ENCODE measurements at places on chromosomes 7 and 10.

- no peak for DNase-seq
Observed at GRCh38 chr7:114835303-114835702, 86.6 kb upstream of the MDFIC start.

- DNase-seq, result no peak
Observed at GRCh38 chr10:90168244-90168643, 466.9 kb downstream of the KIF20B start.

DNA sequence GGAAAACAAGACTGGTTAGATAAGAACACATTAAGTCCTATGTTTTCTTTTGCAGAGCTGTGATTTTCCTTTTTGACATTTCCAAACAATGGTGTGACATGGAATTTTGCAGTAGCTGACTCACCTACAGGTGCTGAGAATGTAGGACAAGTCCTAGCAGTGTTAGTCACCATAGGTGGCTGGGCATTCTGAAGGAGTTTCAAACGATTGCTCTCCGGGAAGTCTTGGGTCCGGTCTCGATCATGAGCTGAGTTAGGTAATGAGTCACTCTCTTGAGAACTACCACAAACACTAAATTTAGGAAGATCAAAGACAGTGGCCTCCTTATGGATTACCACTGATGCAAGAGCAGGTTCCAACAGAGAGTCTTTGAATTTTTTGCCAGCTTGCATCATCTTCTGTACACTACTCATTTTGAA is 3.6 kb downstream of the FIGNL1 start:
- peak; percentile 65 for DNase-seq

DNA sequence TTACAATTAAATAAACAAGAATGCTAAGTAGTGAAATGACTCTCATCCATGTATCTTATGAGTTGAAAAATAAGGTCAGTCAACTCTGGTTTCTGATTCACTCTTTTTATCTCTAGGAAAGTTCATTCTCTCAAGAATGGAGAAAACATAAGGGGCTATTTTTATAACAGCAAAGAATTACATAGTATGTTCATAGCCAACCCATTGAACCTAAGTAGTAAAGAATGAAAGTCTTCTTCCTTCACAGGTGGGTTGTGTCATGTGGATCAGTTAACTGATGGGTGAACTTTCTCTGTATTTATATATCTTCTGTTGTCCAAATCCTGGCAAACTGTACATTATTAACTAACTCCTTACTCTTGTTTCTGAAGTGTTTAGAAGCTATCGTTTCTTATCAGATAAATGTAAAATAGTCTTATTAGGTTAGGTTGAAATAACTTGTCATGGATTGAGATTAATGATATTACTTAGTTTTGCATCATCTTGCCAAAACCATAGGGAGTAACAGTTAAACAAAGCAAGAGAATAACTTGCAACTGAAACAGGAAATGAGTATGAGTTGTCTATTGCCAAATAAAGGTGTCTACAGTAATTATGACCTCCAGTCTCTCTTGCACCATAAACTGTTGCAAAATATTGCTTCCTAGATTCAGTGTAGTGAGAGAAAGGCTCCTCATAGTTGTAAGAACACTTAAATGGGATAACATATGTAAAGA is 86.8 kb downstream of the ANKRD7 start:
- peak; percentile 88 for DNase-seq

DNA sequence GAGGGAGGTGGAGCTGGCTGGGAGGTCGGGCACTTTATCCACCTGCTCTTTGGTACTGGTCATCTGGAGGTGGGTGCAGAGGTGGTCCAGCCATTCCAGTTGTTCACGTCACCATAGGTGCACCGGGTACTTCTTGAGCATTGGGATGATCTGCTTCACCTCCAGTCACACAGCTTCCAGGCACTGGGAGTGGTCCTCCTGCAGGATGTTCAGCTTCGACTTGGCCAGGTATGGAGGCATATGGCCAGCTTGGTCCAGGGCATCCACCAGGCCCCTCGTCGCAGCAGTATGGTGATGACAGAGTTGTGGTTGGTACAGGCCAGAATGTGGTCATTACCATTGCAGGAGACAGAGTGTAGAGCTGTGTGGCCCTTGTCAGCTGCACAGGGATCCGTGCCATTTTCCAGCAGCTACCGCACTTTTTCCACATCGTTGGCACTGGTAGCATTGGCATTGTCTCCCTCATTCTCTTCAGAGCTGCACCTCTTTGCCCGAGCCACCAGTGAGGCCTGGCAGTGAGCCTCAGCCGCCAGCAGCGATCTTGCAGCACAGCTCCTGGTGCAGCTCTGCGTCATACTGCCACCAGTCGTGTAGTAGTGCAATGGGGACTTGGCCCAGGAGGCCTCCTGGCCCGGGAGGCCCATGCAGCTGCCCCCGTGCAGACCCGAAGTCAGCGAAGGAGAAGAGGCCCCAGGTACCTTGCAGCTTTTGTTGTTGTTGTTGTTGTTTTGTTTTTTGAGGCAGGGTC is 150.9 kb downstream of the ZNF22 start:
- DNase-seq, result no peak

- DNase-seq, result no peak
Observed at GRCh38 chr10:43958964-43959363, 310.3 kb upstream of the ZNF32 start.

DNA sequence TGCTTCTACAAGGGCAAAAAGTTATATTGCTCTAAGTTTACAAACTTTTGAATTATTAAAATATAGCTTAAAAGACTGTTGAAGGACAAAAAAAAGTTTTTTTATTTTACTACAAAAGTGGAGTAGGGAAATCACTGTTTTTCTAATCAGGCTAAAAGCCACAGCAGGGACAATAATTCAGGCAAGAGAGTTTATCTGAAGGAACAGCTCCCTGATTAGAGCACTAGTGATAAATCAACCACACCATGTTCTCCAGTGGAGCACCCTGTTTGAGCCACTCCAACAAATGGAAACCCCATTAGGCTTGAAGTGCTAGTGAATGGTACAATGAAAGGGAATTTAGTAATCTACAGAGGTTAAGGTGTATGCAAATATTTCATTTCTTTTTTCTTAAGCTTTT is 357.1 kb downstream of the SEMA3D start:
- no peak for DNase-seq

- DNase-seq, result peak; percentile 91
Observed at GRCh38 chr10:3774018-3774813, 10.8 kb downstream of the KLF6 start.

- DNase-seq, result no peak
Observed at GRCh38 chr10:30387646-30388243, 38.7 kb upstream of the MTPAP start.

GRCh38 chr10:61024856-61025201 is 80.8 kb upstream of the RHOBTB1 start:
- DNase-seq, result peak; percentile 43

DNA sequence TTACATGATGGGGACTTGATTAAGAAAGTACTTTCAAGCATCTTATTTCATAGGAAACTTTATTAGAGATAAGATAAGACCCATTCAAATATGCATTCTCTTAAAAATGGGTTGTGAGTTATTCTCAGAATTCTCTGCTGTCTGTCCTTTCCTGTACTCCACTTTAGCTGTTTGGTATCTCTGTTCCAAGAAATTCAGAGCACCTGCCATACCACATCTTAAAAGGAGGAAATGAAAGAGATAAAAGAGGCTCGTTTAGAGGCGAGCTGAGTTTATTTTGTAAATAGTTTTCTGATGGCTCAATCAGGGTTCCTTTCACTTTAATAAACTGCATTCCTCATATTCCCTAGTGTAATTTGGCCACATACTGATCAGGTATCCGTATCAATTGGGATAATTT is 87.2 kb downstream of the MDFIC start:
- peak; percentile 19 for DNase-seq

- peak; percentile 64 for DNase-seq
Observed at GRCh38 chr7:97126483-97127171, 9.1 kb downstream of the SDHAF3 start.

DNA sequence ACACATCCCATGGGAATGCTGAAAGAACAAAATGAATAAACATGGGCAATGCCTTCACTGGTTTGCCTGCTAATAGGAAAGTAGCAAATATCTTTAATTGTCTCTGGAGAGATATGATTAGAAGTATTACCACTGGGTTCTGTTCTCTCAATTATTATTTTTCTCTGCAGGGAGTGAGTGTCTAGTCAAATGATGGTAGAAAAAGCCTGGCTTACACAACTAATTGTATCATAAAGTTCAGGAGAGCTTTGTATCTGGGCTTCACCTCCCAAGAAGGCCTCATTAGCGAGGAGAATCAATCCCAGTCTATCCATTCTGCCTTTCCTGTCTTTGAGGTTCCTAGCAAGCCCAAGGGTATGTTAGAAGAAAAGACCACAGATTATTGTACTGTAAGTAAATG is at the start of gene OR2A14:
Gene OR2A14 (plus strand): TSS at position 301 of the 400 bp plus-strand sequence. CDS start 5,937 bp downstream, outside the sequence.
- DNase-seq, result no peak

- DNase-seq, result no peak
Observed at GRCh38 chr7:47295606-47296005, 286.3 kb downstream of the TNS3 start.

DNA sequence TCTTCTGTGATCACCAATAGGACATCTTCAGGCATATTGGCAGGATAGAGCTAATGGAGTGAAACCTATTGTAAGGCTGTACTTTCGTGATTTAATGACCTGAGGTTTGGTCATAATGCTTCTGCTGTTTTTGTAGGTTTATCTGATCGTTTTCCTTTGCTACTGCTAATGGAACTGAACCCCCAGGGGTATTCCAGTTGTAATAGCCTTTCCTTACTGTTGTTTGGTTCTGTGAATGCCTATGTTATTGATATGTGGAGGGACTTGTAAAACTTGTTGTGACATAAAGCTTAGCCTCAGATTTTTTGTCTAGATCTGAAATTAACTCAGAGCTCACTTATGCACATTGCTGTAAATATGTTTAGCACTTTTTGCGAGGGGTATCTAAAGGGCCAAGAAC is 10.9 kb upstream of the VWA2 start:
- no peak for DNase-seq

- no peak for DNase-seq
Observed at GRCh38 chr10:122255509-122256301, 15.4 kb upstream of the BTBD16 start.

- no peak for DNase-seq
Observed at GRCh38 chr10:112744181-112745096, 205.6 kb upstream of the TCF7L2 start.

DNA sequence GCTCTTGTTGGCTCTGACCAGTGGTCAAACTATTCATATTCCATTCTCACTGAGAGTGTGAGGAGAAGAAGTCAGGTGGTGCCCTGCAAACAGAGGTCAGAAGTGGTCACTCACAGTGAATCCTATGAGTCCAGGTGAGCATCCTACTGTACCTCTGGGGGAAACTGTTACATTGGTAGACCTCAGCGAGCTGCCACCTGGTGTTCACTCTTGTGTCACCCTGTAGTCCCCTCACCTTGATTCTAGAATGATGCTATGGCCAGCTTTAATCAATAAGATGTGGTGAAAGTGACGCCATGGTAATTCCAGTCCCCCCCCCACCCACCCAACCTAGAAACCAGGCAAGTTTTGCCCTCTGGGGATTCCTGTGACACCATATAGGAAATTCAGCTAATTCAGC is 1.2 kb upstream of the AMPH start:
- no peak for DNase-seq

- no peak for DNase-seq
Observed at GRCh38 chr10:109957092-109957797, 33.9 kb upstream of the XPNPEP1 start.

DNA sequence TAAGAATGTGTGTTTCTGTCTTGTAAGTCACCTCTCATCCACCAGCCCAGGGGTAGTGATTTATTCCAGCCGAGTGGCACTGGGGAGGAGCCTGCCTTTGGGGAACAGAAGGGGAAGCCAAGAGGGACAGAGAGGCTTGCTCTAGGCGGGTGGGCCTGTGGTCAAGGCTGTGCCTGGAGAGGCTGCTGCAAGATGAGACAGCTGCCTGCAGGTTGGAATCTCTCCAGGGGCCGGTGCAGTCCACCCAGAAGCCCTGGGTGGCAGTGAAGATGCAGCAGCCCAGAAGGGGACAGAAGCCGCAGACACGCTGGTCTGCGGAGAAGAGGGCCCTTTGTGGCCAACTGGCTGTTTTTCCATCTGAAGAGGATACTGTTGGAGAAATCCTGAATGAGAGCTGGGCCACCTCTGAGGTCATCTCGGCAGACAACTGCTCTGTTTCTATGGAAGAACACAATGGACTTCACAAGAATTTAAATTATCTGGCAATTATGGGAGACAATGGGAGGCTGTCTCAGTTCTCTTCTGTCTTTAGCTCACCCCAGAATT is 175.7 kb downstream of the GFRA1 start:
- no peak for DNase-seq

GRCh38 chr10:20454331-20454730 is 442.8 kb downstream of the NEBL start:
- DNase-seq, result no peak

GRCh38 chr7:15889507-15889906 is 203.0 kb upstream of the MEOX2 start:
- DNase-seq, result peak; percentile 13

DNA sequence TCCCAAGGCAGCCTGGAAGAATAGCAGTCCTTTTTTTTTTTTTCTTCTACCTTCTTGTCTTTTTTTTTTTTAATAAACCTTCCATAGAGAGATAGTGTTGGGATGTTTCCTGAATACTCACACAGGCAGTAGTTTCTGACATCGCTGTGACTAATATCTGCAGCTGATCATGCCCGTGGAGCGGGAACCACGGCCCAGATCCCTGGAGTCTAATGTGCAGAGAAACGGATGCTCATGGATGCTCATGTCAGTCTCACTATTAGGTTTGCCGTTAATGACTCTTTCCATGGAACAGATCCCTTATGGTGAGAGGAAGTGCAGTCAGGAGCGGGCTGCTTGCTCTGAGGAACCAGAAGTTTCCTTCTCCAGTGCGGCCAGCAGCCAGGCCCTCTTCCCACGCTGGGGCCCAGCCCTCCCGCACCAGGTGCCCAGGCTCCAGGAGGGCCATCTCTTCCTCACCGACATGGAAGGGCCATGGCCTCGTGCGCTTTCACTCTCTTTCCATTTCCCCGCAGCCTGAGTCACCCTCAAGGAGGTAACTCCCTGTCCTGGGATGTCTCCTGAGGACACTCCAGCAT is 132.5 kb downstream of the WDR37 start:
- no peak for DNase-seq

- peak; percentile 99 for DNase-seq
Observed at GRCh38 chr10:122112625-122113160, 123.7 kb downstream of the TACC2 start.

- DNase-seq, result no peak
Observed at GRCh38 chr10:106877574-106877973, 286.9 kb downstream of the SORCS1 start.

GRCh38 chr7:128833946-128834325 is 3.7 kb downstream of the FLNC start:
- DNase-seq, result peak; percentile 70

GRCh38 chr10:131928248-131929095 is 27.7 kb downstream of the PPP2R2D start:
- DNase-seq, result peak; percentile 33

GRCh38 chr7:152355474-152356057 is 80.2 kb downstream of the KMT2C start:
- DNase-seq, result no peak

DNA sequence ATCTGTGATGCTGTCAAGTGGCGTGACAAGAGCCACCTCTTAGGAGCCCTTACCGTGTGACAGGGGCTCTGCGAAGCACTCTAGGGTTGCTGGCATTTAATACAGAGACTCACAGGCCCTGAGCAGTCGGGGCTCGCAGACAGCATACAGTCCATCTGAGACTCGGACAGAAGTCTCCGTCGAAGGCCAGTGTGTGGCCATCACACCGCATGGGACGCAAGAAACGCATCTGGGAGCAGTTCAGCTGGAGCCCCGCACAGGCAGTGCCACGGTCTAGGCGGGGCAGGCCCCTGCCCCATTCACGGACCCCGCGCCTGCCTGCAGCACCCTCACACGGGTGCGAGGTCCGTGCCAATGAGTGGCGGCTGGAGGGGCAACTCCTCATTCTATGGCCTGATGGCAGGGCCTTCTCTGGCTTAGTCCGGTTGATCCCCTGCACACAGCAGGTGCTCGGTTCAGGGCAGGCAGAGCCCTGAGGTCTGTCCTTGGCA is 33.6 kb downstream of the IQCE start:
- no peak for DNase-seq
